ENCODE measurements at places on chromosomes 7 and 10.
A peak's percentile ranks its signal among the peaks of the same experiment; 100 is the strongest.

GRCh38 chr7:8442051-8442813, 8.8 kb downstream of the NXPH1 start:
- no peak for DNase-seq

DNA sequence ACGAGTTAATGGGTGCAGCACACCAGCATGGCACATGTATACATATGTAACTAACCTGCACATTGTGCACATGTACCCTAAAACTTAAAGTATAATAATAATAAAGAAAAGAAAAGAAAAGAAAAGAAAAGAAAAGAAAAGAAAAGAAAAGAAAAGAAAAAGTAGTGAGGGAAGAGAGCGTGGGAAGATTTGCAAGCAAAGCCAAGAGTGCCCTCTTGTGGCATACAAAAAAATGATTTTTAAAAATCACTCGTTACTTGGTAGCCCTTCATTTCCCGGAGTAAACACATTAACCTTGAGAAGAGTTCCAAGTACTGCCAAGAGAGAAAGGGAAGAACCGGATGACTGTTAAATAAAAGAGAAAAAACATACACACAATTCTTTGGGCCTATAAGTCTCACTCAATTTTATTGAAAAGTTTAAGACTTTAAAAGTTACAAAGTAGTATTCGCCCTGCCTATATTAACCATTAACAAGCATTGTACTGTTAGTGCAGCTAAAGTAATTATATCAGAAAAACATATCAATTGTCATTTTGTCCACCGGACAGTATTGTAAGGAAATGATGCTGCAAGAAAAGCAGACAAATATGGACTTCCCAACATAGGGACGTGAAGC, 6.2 kb upstream of the CH25H start:
- DNase-seq: peak; percentile 82

DNA sequence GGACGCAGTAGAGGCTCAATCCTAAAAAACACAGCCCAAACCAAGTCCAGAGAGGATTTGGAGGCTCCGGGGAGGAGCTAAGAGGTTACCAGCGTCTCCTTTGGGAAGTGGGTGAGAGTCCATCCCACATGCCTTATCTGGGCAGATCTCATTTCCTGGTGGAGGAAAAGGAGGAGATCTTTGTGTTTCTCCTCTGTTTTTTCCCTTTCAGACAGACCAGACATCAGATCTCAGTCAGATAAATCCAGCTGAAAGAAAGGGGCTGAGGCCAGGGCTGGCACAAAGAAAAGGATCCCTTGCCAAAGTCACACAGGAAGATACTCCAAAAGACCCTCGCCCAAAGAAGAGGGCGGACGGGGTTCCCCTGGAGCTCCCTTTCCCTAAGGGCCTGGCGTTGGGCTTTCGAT, 58.3 kb upstream of the COMTD1 start:
- no peak for DNase-seq

DNA sequence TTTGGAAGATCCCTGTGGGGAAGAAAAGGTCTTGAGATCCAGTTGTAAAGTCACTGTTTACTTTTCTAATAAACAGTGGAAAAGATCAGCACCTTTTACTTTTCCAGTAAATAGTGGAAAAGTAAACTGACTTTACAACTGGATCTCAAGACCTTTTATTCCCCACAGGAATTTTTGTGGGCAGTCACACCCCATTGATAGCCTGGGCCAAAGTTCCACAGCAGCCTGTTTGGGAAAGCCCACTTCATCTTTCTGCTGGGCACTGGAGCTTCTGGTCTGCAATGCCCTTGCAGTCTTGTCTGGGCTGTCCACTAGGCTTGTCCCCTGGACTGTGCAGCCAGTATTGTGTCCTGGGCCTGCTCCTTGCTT, 50.2 kb downstream of the ADCY1 start:
- no peak for DNase-seq

GRCh38 chr10:106557053-106557452, 607.5 kb downstream of the SORCS1 start:
- DNase-seq: no peak

DNA sequence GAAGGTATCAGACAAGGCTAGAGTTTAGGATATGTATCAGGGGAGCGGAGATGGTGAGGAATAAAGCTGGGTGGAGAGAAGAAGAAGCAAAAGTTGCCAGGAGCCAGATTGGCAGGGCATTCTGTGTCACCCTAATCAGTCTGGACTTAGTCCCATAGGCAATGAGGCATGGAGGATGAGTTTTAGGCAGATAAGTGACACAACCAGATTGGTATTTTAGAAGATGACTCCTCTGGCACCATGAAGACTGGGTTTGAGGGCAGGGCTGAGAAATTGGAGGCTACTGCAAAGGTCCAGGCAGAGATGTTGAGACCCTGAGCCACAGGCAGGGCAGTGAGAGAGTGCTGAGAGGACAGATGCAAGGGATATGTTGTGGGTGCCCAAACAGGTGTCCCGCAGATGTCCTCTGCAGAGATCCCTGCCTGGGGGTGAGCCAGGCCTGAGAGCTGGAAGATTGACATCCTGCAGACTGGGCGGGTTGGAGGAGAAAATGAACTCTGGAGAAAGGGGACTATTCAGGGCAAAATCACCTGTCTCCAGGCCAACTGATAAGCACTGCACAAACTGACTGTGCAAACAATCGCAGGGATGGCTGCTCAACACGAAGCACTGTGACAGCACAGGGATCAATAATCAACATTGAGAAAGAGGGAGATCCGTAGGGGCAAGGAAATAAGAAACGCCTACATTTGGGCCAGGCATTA, 11.9 kb upstream of the HABP2 start:
- DNase-seq: no peak

DNA sequence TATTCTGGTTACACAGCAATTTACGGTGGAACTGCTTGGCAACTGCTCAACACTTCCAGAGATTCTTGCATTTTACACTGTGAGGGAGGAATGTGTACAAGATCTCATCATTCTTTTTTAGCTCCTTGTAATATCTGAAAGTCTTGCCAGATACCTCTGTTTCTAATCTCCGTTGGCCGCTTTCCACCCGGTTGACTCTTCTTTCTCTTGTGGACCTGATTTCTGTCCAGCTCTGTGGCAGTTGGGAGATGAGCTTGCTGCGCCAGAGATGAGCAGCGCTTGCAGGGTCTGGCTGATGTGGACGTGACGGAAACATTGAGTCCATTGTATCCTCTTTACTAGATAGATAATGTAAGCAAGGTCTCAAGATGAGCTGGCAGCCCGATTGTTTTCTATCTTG, 27.6 kb downstream of the SPAG6 start:
- no peak for DNase-seq

GRCh38 chr7:86991771-86992191, 67.7 kb downstream of the ELAPOR2 start:
- no peak for DNase-seq

DNA sequence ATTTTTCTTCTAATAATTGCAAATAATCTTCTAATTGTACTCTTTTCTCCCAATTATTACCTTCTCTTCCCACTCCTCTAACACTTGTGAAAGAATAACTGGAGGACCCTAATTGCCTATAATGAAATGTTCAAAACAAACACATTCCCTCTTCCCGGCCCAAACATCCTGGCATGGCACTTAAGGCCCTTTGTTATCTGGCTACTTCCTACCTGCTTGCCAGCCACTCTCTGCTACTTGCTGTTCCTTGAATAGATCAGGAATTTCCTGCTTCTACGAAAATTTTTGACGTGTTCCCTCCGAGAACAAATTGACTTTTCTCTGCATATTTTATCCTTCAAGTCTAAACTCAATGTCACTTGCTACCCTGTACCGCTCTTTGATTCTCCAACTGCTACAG, 56.1 kb upstream of the NOBOX start:
- DNase-seq: no peak

DNA sequence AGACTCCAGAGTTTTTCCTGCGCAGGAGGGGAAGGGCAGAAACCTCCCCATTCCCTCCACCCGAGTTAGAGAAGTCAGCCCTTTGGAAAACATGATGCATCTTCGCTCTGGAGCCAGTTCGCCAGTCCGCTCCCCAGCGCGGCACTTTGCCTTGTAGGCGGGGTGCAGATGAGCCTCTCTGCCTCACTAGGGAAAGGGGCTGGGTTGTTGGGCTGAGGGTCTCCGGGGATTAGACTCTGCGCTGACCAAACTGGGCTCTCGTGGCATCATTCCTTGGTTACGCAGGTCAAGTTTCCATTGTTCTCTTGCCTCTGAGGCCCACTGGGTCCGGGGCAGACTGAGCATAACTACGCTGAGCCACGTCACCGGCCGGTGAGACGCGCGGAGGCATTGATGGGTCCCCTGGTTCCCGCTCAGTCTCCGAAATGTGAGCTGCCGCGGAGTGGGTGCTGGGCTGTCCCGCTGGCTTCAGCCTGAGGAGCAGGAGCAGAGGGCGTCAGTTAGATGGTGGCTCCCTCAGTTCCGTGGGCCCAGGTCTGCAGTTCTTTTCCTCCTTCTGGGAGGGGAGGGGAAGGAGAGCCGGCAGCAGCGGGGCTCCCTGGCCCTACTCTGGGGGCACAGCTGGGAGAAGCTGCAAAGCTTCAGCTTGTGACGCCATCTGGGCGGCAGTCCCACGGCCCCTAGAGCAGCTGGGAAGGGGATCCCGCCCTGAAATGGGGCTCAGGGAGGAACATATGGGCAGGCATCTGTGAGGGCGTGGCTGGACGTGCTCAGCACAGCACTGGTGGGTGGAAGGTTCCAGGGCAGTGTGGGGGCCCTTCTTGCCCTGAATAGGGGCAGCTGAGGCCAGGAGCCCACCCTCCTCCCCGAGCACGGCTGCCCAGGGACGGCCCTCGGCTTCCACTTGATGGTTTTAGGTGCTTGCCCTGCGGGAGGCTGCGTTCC, 121.3 kb upstream of the BTBD16 start:
- no peak for DNase-seq

DNA sequence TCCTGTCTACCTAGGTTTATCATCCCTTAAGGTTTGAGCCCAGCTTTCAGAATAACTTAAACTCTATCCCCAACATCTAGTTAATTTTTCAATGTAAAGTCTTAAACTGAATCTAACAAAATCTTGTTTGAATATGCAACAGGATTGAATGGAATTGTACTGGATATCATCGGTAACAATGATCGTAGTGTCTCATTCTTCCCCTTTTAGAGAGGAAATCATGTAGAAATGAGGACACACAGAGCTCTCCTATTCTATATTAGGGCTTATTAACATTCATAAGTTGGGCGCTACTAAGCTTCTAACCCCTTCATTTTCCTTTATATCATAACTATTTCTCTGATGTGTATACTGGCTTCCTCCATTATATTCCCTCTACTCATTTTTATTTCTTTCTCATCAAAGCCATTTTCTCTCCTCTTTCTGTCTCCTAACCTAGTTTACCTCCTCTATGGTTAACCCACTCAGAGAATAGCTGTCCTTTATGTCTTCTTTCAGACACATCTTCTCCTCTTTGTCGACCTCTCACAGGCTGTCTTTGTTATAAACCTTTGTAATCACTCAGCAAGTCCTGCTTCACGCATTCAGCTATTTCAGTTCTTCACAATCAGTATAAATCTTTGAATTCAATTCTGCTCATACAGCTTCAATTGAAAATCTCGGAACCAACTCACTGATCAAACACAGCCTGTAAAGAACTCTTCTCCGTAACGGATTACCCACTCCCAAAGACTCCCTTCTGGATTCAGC, 1019.0 kb upstream of the C7orf33 start:
- DNase-seq: no peak

DNA sequence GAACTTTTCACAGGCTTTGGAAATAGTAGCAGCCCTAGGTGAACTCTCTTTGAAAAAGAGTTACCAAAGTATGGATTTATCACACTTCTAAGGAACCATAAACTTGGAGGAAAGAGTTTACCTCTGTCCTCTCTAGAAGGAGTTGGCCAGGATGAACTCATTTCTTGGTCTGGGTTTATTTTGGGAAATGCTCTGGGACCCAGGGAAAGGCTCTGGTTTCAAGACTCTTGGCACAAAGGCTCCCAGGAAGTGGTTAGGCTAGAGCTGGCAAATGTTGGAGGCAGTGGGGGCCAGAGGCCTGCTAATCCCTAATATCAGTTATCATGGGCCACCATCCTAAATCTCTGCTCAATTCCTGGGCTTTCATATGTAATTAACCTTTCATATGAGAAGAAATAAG, 36.3 kb upstream of the CDK6 start:
- no peak for DNase-seq

DNA sequence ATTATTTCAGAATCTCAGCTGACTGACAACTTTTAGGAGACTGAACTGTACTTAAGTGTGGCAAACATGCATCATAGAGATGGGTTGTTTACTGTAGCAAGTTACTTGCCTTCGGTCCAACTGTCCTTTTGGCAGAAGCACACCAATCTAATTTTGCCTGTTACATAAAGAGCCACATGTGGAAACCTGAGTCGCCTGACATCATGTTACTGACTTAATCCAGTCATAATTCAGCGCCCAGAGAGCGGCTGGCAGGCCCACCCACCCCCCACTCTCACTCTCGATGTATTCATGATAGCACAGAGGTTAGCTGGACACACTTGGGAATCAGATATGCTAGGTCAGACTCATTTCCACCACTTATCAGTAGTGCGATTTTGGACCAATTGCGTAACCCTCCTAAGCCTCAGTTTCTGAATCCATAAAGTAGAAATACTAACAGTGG, 57.3 kb upstream of the CAPZA2 start:
- no peak for DNase-seq

GRCh38 chr7:137850972-137851945, 4.5 kb upstream of the DGKI start:
- no peak for DNase-seq

DNA sequence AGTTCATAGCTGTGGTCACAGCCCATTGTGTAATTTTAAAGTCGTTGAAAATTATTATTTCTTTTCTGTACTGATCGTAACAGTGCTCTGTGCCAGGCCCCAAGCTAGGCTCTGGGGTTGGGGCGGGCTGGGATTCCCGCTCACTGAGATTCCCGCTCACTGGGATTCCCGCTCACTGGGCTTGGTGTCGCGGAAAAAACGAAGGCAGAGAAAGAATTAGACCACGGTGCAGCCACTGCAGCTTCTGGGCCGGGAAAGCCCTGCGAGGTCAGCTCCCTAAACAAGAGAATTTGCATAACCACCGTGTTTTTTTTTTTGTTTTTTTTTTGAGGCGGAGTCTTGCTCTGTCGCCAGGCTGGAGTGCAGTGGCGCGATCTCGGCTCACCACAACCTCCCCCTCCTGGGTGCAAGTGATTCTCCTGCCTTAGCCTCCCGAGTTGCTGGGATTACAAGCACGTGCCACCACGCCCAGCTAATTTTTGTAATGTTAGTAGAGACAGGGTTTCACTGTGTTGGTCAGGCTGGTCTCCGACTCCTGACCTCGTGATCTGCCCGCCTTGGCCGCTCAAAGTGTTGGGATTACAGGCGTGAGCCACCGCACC, 31.2 kb downstream of the FOXK1 start:
- no peak for DNase-seq

- DNase-seq: no peak
These were observed 30.3 kb downstream of the MKI67 start for GRCh38 chr10:128095753-128096469.

All from Kasumi-1 (cell line).